ENCODE measurements at places on chromosomes 5 and 9.

DNA sequence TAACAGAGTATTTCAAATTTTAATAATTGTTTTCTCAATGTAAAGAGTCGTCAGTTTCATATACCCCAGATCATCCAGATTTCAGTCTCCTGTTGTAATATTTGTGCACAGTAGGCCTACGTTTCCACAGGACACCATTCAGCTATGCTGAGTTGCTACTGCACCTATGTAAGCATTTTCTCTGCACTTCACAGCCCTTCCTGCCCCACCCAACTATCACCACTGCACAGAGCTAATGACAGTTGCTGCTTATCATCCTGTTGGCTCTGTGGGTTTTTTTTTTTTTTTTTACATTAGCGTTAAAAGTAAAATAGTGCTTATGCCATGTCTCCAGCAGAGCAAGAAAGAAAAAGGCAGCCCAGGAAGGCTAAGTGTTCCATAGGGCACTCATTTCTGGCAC, 5.9 kb upstream of the PRKACG start:
- peak; percentile 62 for DNase-seq

DNA sequence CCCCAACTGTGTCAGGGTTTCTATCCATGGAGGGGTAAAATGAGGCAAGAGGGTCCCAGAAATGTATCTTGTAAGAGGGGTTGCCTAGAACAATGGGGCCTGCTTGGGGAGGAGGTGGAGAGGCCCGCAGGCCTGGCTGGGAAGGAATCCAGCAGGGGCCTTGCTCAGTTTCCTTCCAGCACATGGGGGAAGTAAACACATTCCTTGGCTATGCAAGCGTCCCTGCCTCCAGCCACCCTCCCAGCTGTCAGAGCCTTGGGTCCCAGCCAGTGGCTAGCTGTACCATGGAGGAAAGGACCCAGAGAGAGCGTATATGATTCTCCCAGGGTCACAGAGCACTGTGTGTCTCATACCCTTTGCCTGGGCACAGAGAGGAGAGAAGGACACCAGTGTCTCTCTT, 71.1 kb upstream of the IL17B start:
- no peak for DNase-seq

DNA sequence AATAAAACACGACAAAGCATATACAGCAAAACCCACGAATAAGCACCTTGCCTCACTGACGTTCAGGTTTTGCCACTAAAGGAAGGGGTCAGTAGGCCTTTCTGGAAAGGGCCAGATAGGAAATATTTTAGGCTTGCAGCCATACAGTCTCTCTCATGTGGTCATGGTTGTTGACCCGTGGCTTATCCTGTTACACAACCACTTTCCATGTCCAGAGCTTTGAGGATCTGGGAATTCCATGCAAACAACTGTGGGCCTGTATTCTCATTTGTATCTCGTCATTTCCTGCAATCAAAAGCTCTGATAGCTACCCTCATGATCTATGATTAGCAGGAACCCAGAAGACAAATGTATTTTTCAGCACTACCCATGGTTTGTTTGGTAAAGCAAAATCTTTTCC, 108.3 kb downstream of the DRD1 start:
- DNase-seq: no peak

DNA sequence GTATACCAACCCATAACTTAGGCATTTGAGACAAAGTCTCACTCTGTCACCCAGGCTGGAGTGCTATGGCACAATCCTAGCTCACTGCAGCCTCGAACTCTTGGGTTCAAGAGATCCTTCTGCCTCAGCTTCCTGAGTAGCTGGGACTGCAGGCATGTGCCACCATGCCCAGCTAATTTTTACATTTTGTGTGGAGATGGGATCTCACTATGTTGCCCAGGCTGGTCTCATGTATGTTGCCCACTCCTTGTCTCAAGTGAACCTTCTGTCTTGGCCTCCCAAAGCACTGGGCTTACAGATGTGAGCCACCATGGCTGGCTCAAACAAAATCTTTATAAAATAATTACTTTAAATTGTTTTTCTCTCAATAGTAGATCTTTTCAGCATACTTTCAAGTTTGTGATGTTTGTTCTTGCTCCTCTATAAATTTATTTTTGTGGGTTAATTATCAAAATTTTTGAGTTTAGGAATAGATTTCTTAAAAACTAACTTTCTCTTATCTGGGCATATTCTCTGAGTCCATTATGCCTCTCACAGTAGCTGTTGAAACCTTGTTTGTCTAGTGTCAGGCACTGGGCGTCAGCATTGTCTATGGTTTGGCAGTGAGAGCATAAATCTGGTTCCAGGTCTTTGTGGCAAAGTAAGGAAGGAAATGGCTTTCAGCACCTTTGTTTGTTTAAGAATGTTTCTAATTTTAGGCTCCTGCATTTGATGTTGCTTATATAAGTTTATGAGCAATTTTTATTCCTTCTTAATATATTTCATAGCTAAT, 38.7 kb downstream of the NLN start:
- DNase-seq: peak; percentile 59

GRCh38 chr5:104178829-104179456, 616.4 kb upstream of the NUDT12 start:
- DNase-seq: no peak

DNA sequence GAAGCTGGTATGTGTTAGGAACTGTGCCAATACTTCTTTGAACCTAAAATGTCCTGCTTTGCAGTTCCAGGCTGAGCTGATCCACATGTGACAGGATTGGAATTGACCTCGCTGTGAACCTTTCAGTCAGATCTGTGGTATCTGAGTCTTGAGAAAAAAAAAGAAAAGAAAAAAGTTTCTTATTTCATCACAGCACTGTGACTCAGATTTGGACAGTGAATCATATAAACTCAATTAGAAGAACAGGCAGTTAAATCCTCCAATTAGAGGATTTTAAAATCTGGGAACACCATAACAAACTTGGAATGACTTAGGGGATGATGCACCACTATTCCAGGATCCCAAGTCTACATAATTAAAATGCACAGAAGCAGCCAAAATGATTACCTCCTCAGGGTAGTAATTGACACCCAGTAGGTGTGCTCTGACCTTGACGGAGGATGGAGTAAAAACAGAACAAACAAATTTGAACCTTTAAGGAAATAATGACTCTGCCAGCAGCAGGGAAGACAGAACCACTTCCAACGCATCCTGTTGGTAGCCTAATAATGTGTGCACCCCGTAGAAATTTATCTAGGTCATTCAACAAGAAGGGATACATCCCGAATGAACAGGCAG, 57.8 kb upstream of the RAI14 start:
- DNase-seq: no peak

DNA sequence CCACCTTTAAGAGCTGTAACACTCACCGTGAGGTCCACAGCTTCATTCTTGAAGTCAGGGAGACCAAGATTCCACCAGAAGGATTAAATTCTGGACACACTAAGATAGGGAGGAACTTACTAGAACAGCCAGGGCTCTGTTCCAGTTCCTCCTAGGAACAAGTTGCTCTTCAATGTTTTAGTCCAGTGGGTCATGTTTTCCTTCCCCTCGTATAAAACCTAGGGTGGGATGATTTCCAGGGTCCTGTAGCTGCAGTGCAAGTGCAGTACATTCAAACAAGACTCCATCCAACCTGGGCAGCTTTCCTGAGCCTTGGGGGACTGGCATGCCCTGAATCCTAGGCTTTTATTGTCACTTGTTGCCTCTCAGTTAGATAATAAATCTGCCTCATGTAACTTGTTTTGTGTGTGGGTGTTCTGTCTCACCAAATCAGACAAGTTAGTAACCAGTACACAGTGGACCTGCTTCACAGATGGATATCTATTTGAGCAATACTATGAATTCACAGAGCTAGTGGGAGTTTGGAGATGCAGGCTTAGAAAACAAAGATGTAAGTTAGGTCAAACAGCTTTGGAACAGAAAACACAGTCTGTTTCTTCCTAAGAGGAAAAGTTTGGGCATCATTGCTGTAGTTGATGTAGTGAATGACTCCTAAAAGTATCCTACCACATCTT, 405.6 kb downstream of the GABRG2 start:
- no peak for DNase-seq

- no peak for DNase-seq
Measured at GRCh38 chr9:123964761-123965160, 34.8 kb upstream of the DENND1A start.

DNA sequence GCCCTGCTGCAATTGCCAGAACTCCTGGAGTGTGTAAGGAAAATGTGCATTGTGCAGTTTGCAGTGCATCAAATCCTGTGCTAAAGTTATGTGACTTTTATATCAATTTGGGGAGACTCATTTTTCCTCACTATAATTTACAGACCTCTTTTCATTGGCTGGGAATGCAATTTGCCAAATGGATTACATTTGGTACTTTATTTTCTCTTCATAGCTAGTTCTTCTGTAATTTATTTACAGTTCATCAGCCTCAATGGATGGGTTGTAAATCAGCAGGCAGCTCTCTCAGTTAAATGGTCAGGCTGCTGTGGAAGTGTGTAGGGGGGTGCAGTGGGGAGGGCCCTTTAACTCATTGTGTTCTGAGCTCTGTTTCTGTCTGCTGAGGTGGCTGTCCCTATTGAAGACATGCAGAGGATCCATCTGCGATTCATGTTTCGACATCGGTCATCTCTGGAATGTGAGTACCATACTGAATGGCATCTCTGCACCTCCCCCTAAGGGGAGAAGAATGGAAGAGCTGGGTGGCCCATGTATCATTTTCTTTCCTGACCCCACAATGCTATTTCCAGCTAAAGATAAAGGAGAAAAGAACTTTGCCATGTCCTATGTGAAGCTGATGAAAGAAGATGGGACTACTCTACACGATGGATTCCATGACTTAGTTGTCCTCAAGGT, 74.6 kb downstream of the DOCK2 start:
- no peak for DNase-seq

GRCh38 chr5:169157064-169157463, 143.9 kb downstream of the SLIT3 start:
- DNase-seq: no peak

DNA sequence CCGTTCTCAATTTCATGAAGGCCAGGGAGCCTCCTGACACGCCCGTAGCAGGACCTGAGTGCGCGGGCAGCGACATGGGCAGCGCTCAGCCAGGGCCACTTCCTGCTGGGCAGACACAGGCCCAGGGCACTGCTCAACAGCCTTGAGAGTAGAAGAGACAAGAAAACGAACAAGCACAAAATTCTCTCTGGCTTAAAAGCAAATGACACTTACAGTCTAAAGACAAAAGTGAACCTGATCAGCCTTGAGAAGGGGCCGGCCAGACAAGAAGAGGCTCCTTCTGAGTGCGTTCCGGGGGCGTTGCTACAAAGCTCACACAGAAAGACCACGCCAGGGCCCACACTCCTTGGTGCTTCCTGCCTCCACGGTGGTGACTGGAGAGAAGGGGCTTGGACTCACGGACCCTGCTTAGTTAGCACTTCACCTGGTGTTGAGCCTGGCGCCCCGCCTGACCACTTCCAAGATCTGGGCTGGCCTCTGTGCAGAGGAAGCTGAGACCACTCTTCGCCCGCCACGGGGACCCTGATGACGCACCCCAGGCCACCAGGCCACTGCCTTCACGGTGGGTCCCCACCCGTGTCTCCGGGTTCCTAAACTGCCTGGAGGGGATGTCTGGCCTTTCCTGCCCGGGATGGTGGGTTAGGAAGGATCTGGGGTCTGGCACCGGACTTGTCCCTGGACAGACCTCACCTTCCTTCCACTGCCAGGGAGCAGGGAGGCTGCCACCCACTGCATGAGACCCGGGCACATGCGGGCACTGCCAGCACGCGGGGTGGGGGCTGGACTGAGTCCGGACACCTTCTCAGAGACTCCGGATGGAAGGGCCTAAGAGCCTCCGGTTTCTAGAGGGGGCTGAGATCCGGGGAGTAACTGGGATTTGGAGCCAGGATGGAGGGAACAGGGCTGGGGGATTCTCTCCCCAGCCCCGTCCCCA, 1.3 kb downstream of the SLC12A7 start:
- no peak for DNase-seq

DNA sequence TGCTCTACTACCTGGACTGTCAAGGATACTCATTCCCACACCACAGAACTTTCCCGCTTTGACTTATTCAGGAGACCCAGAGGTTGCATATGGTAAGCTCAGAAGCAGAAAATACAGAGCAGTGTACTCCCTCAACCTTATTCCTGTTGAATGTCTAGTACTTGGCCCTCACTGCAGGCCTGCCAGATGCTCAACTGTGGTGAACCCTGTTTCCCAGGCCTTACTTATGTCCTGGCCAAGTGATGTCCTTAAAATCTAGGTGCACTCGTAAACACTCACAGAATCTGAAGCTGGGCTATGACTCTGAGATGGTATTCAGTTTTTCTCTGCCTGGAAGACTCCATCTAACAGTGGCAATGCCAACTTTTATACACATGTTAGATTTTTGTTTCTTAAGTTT, 21.0 kb downstream of the DIAPH1 start:
- DNase-seq: no peak

GRCh38 chr9:122420315-122420714, 49.5 kb downstream of the PTGS1 start:
- DNase-seq: no peak

- DNase-seq: no peak
Measured at GRCh38 chr9:33452828-33453271, 5.5 kb upstream of the AQP3 start.

GRCh38 chr5:74943905-74944304, 77.7 kb upstream of the FAM169A start:
- no peak for DNase-seq

GRCh38 chr9:24391095-24391494, 154.6 kb downstream of the IZUMO3 start:
- DNase-seq: no peak
